Ovary (tissue), 10 donors: ENCODE measurements at places on chromosomes 4 and X.

GRCh38 chr4:53152467-53152866 lies 213.4 kb downstream of the SCFD2 start:
- no peak for DNase-seq
- no peak overlapping the region for H3K27ac ChIP-seq
- no peaks in the 10 kb centered on the region for H3K36me3 ChIP-seq
- no peaks in the 10 kb centered on the region for H3K27me3 ChIP-seq

- no peaks in the 10 kb centered on the region for H3K36me3 ChIP-seq
- H3K4me3 ChIP-seq: no peak overlapping the region
- H3K27me3 ChIP-seq: no peaks in the 10 kb centered on the region
- DNase-seq: no peak
- H3K27ac ChIP-seq: no peak overlapping the region
- no peaks in the 10 kb centered on the region for H3K4me1 ChIP-seq
Observed at GRCh38 chr4:164261831-164262230, 492.1 kb upstream of the SMIM31 start.

DNA sequence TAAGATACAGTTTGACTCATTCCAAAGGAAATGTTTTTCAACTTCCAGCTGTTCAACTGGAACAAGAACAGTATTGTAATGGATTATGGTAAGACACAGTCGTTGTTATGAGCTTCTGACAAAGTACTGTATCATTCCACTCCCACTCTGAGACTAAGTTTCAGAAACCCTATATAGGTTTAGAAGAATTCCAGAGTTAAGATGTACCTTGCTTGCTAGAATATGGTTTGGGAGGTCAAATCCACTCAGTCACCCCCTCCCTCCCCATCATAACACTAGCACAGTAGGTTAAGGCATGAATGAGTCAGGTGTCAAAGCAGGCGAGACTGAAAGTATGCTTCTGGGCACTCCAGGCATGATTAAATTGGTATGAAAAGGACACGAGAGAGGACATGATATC lies 339.7 kb downstream of the DMD start:
- no peaks in the 10 kb centered on the region for H3K36me3 ChIP-seq
- H3K4me1 ChIP-seq: no peaks in the 10 kb centered on the region
- no peaks in the 10 kb centered on the region for H3K27me3 ChIP-seq
- no peak overlapping the region for H3K27ac ChIP-seq

DNA sequence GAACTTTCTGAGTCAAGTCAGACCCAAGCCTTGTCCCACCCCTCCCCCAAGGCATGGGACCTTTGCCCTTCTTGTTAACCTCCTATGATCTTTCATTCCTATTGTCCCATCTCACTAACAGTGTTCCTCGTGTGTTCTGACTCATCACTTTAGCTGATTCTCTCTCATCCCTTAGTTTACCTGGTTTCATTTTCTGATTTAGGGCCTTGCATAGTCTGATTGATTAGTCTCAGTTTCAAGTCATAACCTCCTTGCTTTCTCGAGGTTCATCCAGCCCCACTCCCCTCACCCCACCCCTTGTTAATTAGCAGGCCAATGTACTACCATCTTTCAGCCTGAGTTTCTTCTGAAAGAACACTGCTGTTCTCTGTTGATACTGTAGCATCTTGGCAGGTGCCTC lies 517.4 kb downstream of the RPA4 start:
- no peak overlapping the region for H3K4me3 ChIP-seq
- no peaks in the 10 kb centered on the region for H3K36me3 ChIP-seq
- H3K27ac ChIP-seq: no peak overlapping the region

DNA sequence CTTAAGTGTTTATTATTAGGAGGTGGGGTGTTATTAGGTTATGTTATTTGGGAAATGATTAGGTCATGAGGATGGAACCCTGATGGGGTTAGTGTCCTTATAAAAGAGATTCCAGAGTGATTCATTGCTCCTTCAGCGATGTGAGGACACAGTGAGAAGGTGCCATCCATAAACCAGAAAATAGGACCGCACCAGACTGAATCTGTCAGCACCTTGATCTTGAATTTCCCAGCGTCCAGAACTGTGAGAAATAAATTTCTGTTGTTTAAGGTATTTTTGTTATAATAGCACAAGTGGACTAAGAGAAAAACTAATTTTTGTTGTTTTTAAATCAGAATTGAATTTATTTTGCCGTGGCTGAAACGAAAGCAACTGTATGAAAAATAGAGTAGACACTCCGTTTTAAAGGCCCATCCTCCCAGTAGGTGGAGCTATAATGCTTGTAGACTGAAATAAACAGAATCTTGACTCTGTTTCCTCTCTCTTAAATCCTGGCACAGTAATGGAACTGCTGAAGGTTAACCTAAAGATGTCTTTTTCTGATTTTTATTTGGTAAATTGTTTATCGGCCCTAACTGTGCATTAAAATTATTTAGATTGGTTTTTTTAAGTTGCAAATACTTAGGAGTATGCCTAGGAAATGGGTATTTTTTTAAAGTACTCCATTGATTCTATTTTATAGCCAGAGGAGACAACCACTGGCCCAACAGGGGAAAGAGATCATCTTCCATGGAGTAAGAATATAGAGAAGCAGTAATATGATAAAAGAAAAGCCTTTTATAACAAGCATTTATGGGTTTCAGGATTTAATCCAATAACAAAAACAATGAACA lies 133.2 kb upstream of the ADAMTS3 start:
- H3K36me3 ChIP-seq: no peaks in the 10 kb centered on the region
- no peaks in the 10 kb centered on the region for H3K27me3 ChIP-seq
- no peak for DNase-seq
- H3K27ac ChIP-seq: no peak overlapping the region
- peak overlapping the region; percentile 23 for H3K4me3 ChIP-seq

DNA sequence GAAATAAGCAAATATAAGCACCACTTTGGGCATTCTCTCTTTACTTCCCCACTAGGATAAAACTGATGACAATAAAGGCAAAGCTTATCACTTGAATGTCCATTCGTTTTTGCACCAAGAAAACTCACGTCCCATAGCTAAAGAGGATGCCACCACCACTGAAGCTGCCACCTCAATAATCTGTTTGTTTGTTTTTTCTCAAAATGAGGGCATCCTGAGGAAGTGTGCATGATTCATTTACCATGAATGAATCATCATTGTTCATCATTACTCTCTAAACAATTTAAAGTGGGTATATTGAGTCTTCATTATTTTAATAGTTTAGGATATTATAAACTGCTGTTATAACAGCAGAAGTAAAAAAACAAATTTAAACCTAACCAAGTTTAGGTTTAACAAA lies 168.2 kb downstream of the DCTD start:
- H3K27ac ChIP-seq: no peak overlapping the region
- H3K36me3 ChIP-seq: no peaks in the 10 kb centered on the region
- no peak overlapping the region for H3K4me3 ChIP-seq
- H3K4me1 ChIP-seq: no peaks in the 10 kb centered on the region
- no peaks in the 10 kb centered on the region for H3K27me3 ChIP-seq

DNA sequence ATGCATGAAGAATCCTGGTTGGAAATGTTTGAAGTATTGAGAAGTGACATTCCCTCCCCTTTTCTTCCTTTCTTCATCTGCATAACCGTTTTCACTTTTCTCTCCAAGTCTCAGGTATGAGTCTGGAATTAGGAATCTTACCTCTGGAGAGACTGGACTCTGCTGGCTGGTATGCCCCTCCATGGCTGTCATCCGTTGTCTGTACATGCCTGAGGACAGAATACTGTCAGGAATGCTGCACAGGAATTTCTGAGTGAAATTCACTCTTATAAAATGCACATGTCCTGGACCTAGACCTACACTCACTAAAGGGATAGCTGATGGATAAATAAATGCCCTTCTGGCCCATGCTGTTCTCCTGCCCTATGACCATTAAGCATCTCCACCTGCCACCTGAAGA lies 179.5 kb downstream of the MSN start:
- H3K4me3 ChIP-seq: no peak overlapping the region
- H3K27ac ChIP-seq: no peak overlapping the region
- no peak for DNase-seq
- H3K4me1 ChIP-seq: no peaks in the 10 kb centered on the region
- H3K27me3 ChIP-seq: no peaks in the 10 kb centered on the region

DNA sequence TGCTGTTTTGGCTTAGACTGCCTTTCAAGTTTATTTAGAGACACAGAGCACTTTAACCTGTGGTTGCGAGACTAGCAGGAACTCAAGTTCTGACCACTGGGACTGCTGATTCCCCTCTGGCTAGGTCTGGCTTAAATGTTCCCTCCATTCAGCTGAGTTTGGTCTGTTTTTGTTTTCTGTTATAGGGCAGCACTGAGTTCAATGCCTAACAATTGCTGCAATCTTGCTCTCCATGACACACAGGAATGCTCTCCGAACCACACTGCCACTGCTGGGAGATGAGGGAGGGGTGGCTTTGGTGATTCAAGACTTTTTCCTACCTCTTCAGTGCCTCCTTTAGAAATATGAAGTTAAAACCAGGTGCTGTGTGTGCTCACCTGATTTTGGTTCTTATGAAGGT lies 106.3 kb upstream of the EOLA2 start:
- no peaks in the 10 kb centered on the region for H3K36me3 ChIP-seq
- no peaks in the 10 kb centered on the region for H3K4me1 ChIP-seq
- H3K27me3 ChIP-seq: no peaks in the 10 kb centered on the region
- H3K4me3 ChIP-seq: no peak overlapping the region

- H3K27ac ChIP-seq: no peak overlapping the region
- no peak overlapping the region for H3K4me3 ChIP-seq
- H3K27me3 ChIP-seq: no peaks in the 10 kb centered on the region
- peaks cover 2% of the 10 kb centered on the region for H3K4me1 ChIP-seq
- no peak for DNase-seq
Observed at GRCh38 chrX:13474164-13474516, 95.3 kb upstream of the EGFL6 start.

DNA sequence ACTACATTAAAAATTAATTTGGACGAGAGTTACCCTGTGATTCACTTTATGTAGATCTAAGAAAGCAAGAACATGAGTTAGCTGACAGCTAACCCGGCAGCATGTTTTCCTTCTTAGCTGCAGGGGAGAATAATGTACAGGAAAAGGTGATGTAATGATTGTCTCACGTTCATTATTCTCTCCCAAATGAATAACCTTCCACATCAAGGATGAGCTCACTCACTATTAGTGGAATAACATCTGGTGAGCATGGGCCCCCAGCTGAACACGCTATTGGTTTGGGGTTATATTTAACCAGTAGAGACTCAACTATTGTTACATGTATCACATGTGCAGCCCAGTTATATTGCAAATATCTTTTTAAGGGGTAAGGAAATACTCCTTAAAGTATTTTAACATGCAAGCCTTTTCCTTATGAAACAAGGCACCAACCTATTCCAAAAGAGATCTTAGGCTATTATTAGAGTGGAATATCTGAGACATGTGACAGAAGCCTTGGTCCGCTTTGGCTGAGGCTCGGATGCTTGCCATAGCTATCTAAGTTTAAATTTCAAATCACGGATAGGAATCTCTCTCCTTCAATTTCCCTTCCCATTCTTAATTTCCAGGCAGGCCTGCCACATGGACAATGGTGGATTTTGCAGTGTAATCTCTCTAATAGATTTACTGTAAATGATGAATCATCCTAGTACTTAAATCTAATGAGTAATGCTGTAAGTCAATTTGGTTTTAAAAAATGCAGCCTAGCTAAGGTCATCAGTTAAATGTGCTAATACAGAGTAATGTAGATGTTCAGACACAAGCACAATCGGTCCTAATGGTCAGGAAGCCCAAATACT lies 99.0 kb upstream of the OTUD4 start:
- no peak for DNase-seq
- no peaks in the 10 kb centered on the region for H3K4me1 ChIP-seq
- H3K27me3 ChIP-seq: no peaks in the 10 kb centered on the region
